ENCODE measurements at places on chromosomes 1 and 21. TPM values are rescaled to one million over a fixed set of nuclear protein-coding genes. Genes with fewer than 3 reads are reported as not detected.

B3GALT2 gene
- not detected for total RNA-seq

EXOC8 gene
- 11.5 TPM for total RNA-seq

KPRP gene
- not detected for total RNA-seq

ELAPOR1 gene
- total RNA-seq: 4.4 TPM

ADGRL4 gene
- not detected for total RNA-seq

OLIG1 gene
- not detected for total RNA-seq
